ENCODE measurements at places on chromosomes 16 and 17.

DNA sequence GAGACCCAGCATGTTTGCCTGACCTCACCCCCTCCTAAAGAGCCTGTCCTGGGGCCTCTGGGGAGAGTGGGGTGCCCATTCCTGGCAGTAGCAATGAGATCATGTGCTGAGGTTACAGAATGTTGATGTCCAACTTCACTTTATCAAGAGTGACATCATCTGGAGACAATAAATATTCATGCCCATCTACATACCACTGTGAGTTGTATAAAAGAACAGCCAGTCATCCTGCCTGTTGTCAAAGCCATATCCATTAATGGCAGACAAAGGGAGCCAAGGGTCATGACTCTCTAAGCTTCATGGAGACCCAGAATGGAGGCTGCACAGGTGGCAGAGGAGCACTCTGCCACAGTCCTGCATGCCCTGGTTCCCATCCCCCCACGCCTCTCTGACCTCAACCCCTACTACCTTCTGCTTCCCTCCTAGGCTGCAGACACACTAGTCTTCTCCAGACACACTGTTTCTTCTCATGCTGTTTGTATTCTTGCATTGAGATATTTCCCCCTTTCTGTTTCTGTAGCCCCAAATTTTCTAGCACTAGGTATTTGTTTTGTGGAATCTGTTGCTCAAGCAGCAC lies 27.1 kb downstream of the SHISA6 start:
- DNase-seq: no peak

- no peak for DNase-seq
Observed at GRCh38 chr17:45296003-45296832, 20.6 kb downstream of the MAP3K14 start.

- DNase-seq: no peak
Observed at GRCh38 chr16:66740010-66740409, 11.4 kb downstream of the DYNC1LI2 start.

DNA sequence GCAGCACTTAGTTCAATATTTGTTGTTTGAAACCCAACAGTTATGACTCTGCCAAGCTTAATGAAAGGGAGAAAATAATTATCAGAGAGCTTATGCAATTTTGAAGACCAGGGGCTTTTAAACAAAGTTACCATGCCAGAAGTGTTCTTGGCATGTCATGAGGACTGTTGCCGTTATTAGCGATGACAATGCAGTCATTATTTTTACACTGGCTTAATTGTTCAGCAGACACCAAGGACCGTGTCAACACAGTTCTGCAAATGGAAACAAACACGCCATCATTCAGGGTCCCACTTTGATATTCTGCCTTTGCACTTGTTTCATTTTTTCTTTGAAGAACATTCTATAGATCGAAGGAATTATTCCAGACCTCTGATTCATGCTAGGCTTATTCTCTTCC lies 518.5 kb downstream of the CDH13 start:
- no peak for DNase-seq

GRCh38 chr17:13531721-13532120 lies 70.0 kb downstream of the HS3ST3A1 start:
- no peak for DNase-seq

- no peak for DNase-seq
Observed at GRCh38 chr16:8888951-8889892, 7.1 kb downstream of the LITAFD start.

- DNase-seq: no peak
Observed at GRCh38 chr17:77451245-77451893, 310.6 kb downstream of the SEC14L1 start.

DNA sequence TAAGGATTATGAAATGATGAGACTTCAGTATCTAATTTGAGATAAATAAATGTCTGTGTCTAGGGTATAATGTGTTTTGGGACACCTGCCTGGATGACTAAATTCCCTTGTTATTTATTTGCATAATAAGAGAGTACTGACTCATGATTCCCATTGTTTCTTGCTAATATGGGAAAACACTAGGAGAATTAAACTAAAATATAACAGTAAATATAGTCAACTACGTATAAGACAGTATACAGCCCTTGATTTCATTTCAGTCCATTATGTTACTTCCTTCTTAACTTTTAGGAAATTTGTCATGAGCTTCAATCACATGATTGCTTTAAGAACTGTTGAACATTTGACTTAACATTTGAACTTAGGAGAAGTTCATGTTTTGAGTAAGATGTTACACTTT lies 62.4 kb downstream of the VMP1 start:
- DNase-seq: no peak

GRCh38 chr16:19330841-19331397 lies 45.4 kb downstream of the CLEC19A start:
- DNase-seq: peak; percentile 25

DNA sequence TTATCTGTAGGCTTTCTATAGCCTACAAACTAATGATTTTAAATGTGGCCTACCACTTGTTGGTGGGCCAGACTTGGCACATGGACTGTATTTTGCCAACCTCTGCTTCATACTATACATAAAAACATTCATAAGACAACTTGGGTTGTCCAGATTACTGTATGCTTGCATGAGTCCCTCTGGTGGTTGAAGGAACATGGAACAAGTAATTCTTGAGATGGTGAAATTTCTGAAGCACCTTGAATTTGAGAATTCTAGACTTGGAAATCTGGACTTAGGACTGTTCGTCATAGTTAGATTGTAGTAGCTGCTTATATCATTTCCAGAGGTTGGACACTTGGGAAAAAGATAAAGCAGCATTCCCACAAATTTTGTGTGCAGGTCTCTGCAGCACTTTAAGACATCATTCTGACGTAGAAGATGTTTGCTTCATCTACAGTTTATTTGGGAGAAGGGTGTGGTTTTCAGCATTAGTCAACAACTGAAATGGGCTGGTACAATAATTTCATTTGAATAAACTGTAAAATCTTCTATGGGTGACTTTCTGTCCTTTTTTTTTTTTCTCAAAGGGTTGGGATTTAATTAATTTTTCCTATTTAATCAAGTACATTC lies 31.2 kb downstream of the NFATC3 start:
- DNase-seq: no peak

DNA sequence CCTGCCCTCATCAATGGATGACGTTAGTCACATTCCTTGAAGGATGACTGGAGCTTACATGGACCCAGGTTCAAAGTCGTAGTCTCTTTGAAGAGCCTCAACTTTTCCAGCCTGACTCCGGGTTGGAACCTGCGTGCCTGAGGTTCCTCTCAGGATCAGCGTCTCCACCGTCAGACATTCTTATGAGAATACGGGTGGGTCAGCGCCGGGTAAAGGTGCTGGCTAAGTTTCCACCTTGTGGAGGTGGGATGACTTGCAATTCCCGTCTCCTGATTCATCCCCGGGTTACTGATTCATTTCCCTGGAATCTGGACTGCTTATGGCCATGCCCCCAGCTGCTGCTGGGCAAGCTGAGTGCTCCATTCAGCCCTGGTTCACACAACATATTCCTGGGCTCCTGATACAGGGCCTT lies 38.9 kb upstream of the CMIP start:
- no peak for DNase-seq

GRCh38 chr16:507996-508395 lies 19.5 kb upstream of the CAPN15 start:
- DNase-seq: no peak

DNA sequence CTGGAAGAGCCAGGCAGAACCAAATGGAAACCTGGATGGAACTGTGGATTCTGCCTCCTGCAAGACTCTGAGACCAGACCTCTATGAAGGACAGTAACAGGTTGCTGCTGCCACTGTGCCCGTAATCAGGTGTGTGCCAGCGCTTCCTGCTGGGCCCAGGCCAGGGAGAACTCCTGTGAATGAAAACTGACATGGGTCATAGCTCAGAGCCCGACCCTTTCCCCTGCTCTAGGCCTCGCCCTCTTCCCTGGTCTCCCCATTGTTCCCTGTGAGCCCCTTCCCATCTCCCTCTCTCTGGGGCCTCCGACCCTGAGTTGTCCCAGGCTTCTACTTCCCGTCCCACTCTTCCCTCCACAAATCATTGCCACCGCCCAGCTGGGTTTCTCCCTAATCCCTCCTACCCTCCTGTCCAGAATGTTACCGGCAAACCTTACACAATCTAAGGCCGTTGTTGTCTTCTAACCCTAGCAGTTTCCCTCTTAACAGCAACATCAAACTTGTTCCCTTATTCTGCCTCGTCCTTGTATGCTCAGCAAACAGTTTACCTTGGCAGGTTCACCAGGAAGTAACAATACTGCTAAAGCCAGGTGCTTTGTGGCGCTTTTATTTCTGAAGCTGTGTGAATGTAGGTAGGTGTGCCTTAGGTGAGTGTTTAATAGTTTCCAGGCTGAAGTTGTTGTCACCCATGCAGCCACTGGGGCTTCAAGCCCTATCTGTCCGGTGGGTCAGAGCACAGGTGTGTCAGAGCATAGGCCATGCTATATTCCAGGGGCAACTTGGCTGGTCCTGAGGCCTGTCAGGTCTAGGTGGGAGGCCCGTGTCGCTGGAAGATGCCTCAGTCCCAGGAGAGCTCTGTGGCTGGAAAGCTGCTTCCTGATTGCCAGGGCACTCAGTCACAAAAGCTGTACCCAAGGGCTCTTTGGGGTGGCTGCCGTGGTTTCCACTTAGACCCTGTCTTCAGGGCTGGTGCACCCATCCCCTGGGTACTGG lies 32.0 kb downstream of the SMPD3 start:
- peak; percentile 61 for DNase-seq

GRCh38 chr16:54281535-54282201 lies 4.9 kb downstream of the IRX3 start:
- DNase-seq: no peak

GRCh38 chr17:73834684-73835343 lies 190.6 kb upstream of the SDK2 start:
- DNase-seq: no peak

- no peak for DNase-seq
Observed at GRCh38 chr17:1625581-1625980, 3.1 kb downstream of the SLC43A2 start.

DNA sequence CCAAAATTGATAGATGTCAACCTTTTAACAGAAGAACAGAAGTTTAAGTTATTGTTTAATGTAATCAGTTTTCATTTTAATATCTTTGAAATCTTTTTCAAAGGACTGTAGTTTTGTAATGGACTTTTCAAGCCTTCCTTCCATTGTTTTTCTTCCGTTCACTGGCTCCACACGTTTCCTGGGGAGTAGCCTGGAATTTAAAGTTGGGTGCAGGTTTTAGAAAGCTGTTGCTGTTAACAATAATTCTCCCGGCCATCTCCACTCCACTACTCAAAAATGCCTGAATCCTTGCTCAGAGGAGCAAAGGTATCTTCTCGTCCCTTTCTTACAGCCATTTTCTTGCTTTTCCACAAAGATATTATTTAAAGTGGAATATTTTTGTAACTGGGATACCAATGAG lies 4.7 kb upstream of the COQ7 start:
- DNase-seq: no peak

DNA sequence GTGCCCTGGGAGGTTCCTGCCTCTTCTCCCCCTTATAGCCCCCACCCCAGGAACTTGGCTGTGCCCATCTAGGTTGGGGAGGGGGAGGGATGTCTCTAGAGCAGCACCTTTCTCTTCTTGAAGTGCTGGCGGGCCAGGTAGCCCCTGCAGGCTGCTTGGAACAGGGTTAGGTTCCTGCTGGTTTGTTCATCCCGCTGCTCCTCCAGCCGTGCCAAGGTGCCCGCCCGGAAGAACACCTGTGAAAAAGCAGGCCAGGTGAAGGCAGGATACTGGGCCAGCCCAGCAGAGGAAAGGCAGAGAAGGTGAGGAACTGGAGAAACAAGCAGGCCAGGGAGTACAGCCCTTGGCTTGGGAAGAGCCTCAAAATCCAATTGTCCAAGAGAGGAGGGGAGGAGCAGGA lies 56.6 kb downstream of the PIPOX start:
- no peak for DNase-seq

GRCh38 chr16:20923876-20924275 lies 23.3 kb downstream of the LYRM1 start:
- no peak for DNase-seq

GRCh38 chr16:17414421-17414820 lies 56.3 kb downstream of the XYLT1 start:
- DNase-seq: no peak

DNA sequence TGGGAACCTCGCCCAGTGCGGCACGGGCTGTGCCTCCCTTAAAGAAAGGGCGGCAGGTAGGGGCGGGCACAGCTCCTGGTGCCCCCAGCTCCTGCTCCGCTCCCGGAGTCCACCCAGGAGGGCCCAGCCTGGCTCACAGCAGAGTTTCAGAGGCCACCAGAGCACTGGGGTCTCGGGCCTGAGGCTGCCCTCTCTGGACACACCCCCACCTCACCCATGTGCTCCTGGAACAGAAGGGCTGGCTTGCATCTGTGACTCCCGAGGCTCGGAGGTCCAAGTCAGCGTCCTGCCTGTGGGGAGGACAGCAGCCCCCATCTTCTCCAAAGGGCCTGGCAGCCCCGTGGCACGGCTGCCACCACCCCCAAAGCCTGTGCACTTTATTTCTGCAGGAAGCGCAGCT lies 62.7 kb downstream of the RBFOX3 start:
- DNase-seq: no peak

GRCh38 chr17:58156839-58157803 lies 8.9 kb downstream of the OR4D1 start:
- peak; percentile 43 for DNase-seq

DNA sequence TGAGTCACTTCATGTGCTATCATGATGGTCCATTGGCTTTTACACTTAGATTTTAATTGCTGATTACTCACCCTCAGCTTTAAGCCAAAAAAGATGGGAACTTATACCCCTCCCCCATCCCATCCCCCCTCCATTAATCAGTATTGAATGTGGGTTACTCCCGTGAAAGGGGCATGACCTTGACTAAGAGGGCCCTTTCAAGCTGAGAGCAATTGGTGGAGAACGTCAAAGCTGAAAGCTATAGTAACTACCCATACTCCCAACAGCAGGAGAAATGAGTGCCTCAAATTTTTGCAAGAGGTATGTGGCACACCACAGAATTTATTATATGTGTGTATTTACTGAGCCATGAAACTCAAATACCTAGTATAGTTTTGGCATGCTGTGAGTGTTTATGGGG lies 99.7 kb upstream of the CDH8 start:
- DNase-seq: no peak

- DNase-seq: no peak
Observed at GRCh38 chr17:42389135-42389417, 834 bp upstream of the STAT3 start.

DNA sequence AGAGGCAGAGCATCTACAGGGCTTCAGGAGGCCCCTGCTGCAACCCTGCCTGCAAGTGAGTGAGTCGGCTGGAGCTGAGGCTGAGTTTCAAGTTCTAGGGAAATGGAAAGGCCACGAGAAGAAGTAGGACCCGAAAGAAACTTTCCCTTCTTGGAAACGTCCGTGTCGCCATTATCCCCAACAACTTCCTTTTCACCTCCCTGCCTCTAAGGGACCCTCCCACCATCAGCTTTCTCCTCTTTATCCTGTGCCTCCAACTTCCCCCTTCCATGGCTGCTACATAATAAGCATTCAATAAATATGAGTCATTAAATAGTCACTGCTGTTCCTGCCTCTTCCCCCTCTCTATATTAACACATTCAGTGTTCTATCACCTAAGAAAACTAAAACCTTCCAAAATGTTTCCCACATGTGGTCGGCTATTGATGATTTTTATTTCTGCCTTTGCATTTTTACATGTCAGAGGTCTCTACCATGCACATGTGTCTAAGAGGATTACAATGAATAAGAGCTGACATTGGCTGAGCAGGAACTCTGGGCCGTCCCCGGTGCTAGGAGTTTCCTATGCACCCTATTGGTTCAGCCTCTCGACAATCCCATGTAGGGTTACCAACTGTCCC lies 115.9 kb upstream of the TNRC6C start:
- no peak for DNase-seq
